CD4-positive, alpha-beta T cell (primary cell): ENCODE measurements at places on chromosomes 11 and 22. TPM values are rescaled to one million over a fixed set of nuclear protein-coding genes. Genes with fewer than 3 reads are reported as not detected.

- H3K36me3 ChIP-seq: peaks cover 67% of the 10 kb centered on the region
- DNase-seq: no peak
- H3K4me3 ChIP-seq: no peak overlapping the region
Observed at GRCh38 chr22:40412441-40412840, 42.0 kb downstream of the SGSM3 start.

DNA sequence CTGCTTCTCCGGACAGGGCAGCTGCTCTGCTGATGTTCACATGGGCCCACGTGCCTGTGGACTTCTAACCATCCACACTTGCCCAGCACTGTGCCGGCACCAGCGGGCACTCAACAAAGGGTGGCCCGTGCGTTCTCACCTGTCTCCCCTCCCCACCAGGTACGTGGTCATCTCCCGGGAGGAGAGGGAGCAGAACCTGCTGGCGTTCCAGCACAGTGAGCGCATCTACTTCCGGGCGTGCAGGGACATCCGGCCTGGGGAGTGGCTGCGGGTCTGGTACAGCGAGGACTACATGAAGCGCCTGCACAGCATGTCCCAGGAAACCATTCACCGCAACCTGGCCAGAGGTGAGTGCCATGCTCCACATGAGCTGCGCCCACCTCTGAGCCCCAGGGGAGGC is 66.7 kb downstream of the SYT13 start:
- no peaks in the 10 kb centered on the region for H3K27me3 ChIP-seq
- H3K4me3 ChIP-seq: no peak overlapping the region
- H3K27ac ChIP-seq: no peak overlapping the region
- no peak for DNase-seq
- H3K36me3 ChIP-seq: no peaks in the 10 kb centered on the region

DNA sequence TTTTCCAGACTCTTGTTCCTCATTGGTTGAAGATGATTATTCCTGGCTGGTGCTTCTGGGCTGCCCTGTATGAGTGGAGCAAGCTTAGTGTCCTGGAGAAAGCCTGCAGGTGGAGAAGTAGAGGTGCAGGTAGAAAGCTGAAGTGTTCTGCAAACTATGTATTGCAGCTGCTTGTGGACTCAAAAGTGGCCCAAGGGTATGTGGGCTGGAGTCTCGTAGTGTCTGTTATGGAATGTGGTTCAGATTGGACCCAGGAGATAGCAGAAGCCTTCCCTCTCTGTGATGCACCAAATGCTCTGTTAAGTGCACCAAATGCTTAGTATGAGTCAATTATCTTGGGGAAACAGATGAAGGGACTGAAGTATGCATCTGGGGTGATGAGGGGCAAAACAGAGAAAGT is 122.8 kb upstream of the CCDC90B start:
- H3K27me3 ChIP-seq: no peaks in the 10 kb centered on the region
- H3K36me3 ChIP-seq: no peaks in the 10 kb centered on the region
- DNase-seq: no peak
- H3K4me1 ChIP-seq: no peaks in the 10 kb centered on the region
- H3K4me3 ChIP-seq: no peak overlapping the region

DNA sequence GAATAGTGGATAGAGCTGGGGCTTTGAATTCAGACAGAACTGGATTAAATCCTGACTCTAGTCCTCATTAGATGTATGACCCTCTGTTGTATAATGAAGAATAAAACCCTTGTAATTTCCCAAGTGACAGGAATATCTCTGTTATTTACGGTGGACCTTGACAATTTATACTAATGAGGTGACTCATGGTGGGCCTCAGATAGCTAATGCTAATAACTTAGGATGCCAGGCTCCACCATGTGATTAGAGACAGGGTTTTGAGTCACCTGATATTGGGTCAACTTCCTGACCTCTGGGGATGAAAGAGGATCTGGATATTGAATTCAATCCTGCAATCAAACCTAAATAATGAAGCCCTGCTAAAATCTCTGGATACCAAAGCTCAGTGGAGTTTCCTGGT is 33.6 kb downstream of the OSBP start:
- H3K36me3 ChIP-seq: peaks cover 75% of the 10 kb centered on the region
- no peaks in the 10 kb centered on the region for H3K4me1 ChIP-seq
- H3K27me3 ChIP-seq: no peaks in the 10 kb centered on the region
- DNase-seq: no peak
- no peak overlapping the region for H3K4me3 ChIP-seq

UCP3 gene
- 3.0 TPM for total RNA-seq
